ENCODE measurements at places on chromosomes 16 and 17. TPM values are rescaled to one million over a fixed set of nuclear protein-coding genes. Genes with fewer than 3 reads are reported as not detected.

BAHCC1 gene
- total RNA-seq, result 49.3 TPM

PDILT gene
- not detected for total RNA-seq

WNT9B gene
- total RNA-seq, result 0.57 TPM

NOG gene
- total RNA-seq, result 0.84 TPM

BCL6B gene
- total RNA-seq, result 16.4 TPM

GRCh38 chr17:63116967-63117830 lies 151.2 kb downstream of the TANC2 start:
- no peak for DNase-seq

DNA sequence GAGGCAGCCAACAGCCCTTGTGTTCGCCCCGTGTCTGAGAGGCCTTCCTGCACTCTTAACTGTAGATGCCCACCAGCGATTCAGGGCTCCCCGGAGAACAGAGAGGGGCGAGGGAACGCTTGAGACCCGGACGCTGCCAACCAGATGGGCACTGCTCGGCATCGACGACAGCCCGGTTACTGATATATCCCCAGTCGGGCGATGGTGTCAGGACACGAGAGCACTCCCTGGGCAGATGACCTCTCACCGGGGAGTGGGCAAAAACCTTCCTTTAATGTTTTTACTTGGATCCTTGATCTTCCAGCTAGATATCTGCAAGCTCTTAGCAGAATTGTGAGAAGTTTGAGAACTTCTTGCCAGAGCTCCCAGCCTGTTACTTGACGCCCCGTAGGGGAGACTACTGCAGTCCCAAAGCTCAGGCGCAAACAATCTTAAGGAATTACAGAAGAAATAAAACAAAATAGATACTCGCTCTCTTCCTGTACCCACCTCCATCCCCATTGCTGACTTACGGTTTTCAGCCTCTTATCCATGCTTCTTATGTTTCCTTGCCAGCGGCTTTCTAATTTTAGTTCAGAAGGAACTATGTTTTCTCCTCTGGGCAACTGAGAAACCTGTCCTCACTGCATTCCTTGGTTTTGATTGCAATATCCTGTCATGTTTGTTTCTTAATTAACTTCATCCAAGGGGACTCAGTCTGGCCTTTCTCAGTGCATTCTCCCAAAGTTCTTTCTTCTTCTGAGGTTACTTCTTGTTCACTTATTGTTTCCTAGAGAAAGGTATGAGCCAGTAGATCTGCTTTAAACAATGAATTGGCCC lies 845 bp downstream of the SP2 start:
- DNase-seq, result no peak

- no peak for DNase-seq
These were observed 7.0 kb downstream of the DPEP1 start for GRCh38 chr16:89620406-89620841.

DNA sequence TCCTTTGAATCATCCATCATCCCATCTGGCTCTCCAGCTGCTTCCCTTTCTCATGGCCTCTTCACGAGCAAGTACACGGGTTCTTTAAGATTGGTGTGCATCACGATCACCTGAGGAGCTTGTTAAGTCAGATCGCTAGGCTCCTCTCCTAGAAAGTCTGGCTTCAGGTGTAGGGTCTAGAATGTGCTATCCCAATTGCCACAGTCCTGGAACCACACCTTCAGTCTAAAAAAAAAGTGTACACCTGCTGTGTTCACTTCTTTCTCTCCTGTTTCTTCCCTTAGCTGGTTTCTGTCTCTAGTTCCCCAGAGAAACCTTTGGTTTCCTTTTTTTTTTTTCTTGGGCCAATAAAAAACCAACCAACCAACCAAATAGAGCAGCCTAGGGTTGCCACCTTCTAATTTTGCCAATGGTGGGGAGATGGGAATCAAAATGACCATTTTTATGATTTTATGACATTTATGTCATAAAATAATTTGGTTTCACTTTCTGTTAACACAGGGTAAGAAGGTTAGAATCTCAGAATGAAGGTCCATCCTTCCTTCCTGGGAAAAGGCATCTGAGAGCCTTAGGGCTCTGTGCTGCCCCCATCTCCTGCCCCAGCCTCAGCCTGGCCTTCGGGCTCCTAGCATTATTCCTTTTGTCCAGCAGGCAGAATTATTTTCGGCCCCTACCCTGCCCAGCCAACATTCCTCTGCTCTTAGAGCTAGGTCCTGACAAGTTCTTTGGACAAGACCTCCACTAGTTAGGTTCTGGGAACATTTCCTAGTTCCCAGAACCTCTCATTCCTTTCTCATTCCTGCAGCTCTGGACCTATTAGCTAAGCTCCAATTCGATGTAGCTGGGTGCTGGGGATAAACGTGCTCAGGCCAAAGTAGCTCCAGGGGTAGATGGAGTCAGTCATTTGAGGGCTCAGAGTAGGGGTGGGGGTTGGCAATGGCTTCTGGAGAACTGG lies 1.9 kb upstream of the GGT6 start:
- DNase-seq, result no peak

DNA sequence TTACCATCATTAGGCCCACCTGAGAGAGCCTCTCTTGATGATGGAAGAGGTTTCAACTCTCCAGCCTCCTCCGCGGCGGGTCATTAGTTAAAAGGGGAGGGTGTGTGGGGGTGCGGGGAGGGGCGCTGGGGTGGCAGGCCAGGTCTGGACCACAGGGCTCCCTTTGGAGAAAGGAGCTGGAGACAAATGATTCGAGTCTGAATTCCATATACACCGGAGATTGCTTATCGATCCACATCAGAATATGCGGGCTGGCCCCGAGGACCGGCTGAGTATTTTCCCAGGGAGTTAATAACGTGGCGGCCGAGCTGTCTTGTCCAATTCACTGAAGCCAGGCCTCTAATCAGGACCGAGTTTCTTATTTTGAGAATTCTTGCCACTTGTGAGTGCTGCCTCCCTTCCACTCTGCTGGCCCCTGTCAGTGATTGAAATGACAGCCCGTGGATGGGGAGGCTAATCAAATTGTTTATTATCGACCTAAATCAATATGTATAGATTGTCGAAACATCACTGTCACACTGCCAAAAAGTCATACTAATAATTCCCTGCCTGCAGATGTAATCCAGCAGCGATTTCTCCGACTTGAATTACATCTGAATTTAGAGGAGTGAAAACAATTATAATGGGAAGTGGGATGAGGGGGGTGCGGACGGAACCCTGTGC lies 202.7 kb downstream of the SALL1 start:
- no peak for DNase-seq

DNA sequence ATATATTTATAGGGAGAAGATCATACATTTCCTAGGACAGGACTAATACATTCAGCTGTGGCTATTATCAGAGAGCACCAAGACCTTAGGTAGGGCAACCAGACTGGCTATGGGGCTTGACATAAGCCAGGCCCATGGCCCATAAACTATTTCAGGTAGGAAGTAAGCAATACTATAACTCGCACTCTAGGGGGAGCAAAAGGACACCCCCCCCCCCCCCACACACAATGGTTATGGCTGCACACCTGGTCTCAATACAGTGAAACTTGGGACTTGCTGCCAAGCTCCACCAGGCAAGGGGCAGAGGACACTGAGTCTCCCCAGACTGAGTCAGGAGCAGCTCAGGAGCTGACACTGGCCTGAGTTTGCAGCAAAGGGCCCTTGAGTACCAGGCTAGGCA lies 348.9 kb upstream of the ASIC2 start:
- DNase-seq, result no peak

- DNase-seq, result no peak
These were observed 36.9 kb downstream of the SOST start for GRCh38 chr17:43721537-43722268.

GRCh38 chr17:44983563-44983962 lies 15.5 kb upstream of the C1QL1 start:
- DNase-seq, result no peak

DNA sequence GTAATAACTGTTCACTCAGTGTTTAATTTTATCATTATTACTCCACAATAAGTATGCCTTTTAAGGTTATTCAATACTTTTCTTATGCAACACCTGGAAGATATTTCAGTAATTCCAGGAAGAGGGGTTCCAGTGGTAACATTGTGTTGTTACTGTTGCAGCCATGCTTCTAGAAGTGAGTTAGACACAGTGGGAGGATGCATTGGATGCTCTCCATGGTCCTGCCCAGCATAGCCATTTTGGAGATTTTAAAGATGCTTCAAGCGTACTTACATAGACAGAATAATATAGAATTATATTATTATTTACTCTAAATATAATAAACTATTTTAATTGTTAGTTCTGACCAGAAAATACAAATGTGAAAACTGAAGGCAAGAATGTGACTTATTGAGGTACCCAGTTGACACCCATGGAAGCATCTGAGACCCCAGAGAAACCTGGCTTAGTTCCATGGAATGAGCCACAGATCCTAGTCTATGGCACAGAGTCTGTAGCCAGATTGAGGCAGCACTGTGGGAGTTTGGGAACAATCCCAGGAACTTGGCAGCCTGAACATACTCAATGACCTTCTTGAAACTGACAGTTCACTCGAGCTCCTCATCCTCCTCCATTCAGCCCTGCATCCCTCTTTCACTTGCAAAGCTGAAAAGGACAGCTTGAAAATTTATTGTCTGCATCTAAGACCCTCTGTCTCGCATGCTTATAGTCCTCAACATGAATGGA lies 190.1 kb upstream of the HS3ST4 start:
- no peak for DNase-seq

All from aorta (tissue), 5 donors.